Skin of body (tissue), 3 donors: ENCODE measurements at places on chromosomes 12 and 14. TPM values are rescaled to one million over a fixed set of nuclear protein-coding genes. Genes with fewer than 3 reads are reported as not detected.

LRRK2 gene
- total RNA-seq: 21.2 TPM

SOX5 gene
- 16.4 TPM for total RNA-seq

VASH1 gene
- total RNA-seq: 10.5 TPM

FLVCR2 gene
- 5.6 TPM for total RNA-seq

BIN2 gene
- 5.6 TPM for total RNA-seq

KLRF1 gene
- total RNA-seq: 0.39 TPM

LIN7A gene
- total RNA-seq: 5.9 TPM
